ENCODE measurements at places on chromosomes 11 and 22.

- DNase-seq: peak; percentile 7
Observed at GRCh38 chr11:71286701-71287643, 34.6 kb upstream of the SHANK2 start.

DNA sequence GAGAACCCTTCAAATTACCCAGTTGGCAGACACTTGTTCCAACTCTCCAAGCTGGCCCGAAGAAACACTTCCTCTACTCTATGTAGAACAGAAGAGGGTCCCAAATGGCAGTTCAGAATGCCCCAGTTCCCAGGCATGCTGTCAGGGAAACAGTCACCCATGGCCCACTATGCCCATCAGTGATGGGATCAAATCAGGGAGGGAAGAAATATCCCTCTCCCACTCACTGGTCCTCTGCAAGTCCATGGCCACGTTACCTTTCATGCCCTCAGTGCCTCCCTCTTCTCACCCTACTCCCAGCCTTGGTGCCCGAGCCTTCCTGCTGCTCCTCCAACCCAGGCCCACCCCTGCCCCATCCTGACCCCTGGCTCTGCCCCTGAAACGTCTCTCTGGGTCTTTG is 16.6 kb downstream of the APOL3 start:
- DNase-seq: no peak

- DNase-seq: no peak
Observed at GRCh38 chr11:132234878-132235277, 864.5 kb downstream of the NTM start.

GRCh38 chr11:58933661-58934060 is 5.6 kb upstream of the GLYATL1 start:
- peak; percentile 68 for DNase-seq

- no peak for DNase-seq
Observed at GRCh38 chr11:45815747-45816146, 10.8 kb downstream of the SLC35C1 start.

DNA sequence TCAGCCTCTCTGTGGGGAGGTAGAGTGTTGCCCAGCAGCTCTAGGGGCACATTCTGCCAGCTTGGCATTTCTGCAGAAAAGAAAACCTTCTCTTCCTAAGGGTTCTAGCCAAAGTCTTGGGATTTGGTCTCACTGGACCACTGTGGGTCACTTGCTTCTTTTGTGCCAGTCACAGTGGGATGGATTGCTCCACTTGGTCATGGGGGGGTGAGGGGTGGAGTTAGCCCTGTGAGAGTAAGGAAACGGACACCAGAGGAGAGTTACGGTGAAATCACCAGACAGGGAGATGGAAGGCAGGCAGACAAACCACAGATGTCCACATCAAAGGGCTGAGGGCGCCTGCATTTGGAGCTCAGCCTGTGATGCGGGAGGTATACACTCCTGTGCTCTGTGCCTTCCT is 10.8 kb downstream of the SGSM1 start:
- no peak for DNase-seq

DNA sequence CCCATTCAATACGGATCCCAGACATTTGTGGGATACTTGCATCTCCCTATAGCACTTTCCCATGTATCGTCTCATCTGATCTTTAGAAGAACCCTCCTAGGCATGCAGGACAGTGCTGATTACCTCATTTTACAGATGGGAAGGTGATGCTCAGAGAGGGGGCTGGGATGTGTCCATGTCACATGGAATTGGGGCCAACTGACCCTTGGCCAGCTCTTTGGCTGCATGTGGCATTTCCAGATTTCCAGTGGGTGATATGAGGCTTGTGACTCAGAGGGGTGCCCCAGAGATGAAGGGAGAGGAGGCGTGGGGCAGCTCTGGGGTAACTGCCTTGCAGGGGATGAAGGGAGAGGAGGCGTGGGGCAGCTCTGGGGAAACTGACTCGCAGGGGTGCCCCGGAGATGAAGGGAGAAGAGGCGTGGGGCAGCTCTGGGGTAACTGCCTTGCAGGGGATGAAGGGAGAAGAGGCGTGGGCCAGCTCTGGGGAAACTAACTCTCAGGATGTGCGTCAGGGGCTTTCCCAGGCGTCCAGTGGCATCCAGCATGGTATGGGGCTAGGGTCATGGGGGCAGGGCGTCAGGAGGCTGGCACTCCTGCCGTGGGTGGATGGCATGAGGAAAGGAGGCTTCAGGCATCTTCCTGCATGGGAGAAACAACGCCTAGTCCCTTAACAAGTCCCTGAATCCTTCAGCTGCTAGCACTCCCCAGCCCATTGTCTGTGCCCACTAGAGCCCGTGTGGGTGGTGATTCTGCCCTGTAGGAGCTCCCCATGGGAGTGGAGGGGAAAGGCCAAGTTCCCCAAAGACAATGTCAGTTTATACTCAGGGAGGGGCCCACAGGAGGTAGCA is 11.9 kb upstream of the CERK start:
- DNase-seq: no peak

DNA sequence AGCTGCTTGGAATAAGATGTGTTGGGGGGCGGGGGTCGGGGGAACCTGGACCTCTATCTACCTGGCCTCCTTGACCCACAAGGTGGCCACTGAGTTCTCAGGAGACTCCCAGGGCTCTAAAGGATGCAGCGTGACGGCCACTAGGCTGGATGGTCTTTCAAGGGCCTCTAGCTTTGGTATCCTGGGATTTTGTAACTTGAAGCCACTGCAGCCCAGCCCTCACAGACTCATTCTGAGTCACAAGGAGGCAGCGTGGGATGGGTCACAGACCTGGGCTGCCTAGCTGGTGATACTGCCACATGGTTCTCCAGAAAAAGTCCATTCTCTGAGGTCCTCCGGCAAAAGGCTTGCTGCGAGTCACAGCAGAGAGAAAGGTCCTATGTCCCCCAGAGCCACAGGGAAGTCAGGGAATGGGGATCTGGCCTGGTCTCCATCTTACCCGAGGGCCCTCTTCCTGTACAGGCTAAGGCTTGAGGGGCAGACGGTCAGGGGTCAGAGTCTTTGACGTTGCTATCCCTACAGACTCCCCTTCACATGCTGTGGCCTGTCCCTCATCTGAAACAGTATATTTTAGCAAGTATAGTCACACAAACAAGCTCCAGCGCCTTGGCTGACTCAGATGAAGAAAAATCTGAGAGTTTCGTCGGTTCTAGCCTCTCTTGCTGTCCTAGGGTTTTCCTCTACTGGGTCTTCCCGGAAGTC is 52.4 kb downstream of the KCNC1 start:
- DNase-seq: no peak

- no peak for DNase-seq
Observed at GRCh38 chr11:102459393-102459792, 6.8 kb upstream of the TMEM123 start.

DNA sequence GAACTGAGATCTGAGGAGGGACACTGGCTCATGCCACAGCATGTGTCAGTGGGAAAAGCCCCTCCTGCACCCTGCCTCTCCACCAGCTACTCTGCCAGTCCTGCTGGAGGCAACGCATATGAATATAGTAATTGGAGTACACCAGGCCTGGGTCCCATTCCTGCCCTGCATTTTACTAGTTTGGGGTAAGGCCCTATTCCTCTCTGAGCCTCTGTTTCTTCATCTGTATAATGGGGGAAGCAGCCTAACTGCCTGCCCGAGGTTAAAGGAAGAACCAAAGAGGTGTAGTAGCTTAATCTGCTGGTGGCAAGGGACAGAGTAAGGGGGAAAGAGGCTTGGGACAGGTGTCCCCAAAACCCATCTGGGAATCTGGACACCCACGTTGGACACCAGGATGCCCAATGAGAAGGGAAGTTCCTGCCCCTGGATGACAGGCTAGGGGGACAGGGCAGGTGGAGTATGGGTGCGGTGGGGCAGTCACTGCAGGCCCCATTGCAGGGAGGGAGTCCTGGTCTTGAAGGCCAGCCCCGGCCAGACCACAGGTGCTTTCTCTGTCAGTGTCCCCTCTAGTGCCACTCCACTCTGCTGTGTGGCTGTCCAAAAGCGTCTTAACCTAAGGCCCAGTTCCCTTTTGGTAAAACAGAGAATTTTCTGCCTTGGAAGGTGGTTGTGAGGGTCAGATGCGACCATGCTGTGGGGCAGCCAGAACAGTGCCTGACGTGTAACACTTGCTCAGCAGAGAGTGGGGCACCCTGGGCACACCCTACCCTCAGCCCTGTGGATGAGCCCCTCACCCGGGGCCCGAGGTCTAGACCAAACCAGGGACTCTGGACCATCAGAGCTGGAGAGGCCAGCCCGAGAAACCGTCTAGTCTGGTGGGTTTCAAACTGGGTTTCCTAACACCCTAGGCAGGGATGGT is 11.5 kb downstream of the TSKU start:
- DNase-seq: no peak

DNA sequence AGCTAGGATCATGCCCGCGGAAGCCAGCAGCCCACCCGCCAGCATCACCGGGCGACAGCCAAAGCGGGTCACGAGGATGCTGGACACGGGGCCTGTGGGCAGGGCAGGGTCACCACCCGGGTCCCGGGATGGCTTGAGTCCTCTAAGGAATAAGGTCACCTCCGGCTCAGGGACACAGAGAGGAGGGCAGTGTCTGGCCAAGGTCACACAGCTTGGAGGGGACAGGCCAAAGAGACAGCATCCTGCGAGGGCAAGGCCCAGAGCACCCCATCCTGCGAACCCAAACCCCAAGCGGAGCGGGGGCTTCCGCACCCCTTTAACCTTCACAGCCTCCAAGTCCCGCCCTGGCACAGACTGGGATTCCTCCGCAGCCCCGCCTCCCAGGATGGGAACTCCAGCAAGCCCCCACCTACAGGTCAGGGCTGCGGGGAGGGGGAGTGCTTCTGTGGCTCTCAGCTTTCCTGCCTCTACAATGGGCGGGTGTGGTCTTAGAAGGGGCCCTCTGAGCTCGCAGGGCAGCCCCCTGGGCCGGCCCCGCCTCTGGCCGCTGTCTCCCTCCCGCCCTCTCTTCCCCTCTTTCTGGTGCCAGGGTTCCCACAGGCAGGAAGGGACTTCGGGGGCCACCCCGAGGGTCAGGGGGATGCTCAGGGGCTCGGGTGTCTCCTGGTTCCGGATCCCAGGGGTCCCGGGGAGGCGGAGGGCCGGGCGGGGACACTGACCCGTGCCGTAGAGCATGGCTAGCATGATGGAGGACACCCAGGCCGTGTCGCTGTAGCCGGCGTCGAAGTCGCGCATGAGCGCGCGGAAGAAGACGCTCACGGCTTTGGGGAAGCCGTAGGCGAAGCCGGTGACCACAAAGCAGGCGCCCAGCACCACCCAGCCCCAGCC is 1.8 kb downstream of the SLC16A8 start:
- no peak for DNase-seq

DNA sequence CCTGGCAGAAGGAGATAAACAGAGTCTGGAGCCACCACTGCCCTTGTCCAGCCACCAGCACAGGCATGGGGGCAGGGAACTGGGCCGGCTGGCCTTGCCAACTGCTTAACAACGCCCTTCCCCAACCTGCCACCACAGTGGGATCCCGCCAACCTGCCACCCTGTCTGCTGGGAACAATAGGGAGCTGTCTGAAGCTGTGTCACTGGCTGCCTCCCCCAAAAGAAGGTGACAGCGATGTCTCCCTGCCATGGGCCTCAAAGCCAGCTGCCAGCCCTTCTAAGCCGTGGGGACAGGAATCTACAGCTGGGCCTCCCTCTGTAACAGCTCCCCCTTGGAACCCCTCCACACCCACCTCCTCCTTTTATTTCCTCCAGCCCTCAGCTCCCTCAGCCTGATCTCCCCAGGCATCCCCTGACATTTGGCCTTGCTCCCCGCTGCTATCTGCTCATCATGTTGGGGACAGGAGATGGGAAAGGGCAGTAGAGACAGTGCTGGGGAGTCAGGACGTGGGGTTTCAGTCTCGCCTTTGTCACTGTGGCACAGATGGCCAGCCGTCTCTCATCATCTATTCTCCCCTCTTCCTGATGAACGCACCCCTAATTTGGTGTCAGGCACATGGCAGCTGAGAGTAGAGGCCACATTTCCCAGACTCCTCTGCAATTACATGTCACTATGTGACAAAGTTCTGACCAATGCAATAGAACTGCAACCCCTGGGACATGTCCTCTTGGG is 51.3 kb upstream of the PRDM11 start:
- no peak for DNase-seq

- DNase-seq: peak; percentile 96
Observed at GRCh38 chr11:85627998-85628770, at the start of gene TMEM126B. Gene TMEM126B (plus strand): TSS chr11:85628593. CDS start chr11:85628608, 15 bp downstream.

DNA sequence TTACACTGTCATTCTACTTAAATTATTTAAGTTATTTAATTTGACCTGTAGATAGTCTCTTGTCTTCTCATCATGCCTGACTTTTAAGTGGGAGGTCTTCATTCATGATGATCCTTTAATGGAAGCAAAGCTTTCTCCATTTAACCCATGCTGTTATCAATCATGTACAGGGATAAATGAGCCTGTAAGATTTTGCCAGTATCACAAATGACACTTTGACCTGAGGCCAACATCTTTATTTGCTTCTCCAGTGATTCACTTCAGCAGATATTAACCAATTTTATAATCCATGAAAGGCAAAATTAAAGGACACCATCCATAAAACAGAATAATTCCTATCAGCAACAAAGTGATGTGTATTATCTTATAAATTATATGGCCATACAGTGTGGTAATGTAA is 7.7 kb downstream of the CCDC73 start:
- no peak for DNase-seq

DNA sequence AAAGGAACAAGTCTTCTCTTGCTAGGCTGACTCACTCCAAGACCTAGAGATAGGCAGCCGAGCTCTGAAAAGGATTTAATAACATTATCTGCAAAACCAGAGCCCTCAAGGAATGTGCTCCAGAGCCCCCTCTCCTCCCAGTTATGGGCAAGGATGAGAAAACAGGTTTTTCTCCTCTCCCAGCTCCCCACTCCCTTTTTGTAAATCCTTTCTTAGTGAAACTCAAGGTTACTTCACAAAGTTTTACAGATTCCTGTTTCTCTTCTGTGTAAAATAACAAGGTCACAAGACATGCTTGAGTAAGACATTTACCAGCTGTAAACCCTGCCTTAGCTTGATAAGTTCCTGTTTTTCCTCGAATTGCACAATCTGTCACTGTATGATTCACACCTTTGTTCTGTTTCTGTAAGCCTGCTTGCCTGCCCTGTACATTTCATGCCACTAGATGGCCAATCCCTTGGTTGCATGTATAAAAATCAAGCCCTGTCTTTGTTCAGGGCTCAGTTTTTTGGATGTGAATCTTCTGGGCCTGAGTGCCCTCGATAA is 489.4 kb downstream of the KCNA4 start:
- no peak for DNase-seq

DNA sequence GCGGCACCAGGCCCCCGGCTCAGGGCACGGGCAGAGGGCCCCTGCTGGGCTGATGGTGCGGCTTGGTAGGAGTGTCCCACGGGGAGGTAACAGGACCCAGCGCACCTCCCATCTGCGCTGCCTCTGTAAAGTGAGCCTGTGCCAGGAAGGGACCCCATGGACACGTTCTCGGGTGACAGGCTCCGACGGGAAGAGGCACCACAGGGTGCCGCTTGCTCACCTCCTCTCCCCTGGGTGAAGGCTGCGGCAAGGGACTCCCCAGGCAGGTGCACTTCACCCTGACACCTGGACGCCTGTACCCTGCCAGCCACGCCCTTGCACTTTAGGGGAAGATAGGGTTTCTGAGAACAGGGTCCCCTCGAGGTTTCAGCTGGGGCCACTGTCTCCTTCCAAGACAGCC is 48.1 kb downstream of the SHANK2 start:
- DNase-seq: no peak

DNA sequence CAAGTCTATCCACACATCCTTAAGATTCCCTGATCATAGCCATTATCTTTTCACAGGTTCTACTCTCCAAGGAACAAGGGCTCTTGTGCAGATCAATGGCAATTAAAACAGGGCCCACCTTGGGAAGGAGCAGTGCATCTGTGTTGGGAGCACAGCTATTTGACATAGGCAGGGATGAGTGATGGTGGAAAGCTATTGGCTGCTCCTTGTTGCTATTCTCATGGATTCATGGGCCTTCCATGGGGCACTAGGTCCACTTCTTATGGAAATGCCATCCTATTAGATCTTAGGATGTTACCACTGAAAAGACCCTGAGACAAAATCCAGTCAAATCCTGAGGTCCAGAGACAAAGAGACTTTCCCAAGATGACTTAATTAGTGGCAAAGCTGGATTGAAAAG is 148.6 kb upstream of the MTNR1B start:
- DNase-seq: no peak

Measured in NCI-H446 (cell line).